SK-N-DZ (cell line): ENCODE measurements at places on chromosomes 1 and 21.

GRCh38 chr1:156412653-156413321 lies 43.8 kb downstream of the RHBG start:
- no peak for DNase-seq

GRCh38 chr1:154999571-155000410 lies 2.8 kb upstream of the ZBTB7B start:
- DNase-seq = peak; percentile 64

DNA sequence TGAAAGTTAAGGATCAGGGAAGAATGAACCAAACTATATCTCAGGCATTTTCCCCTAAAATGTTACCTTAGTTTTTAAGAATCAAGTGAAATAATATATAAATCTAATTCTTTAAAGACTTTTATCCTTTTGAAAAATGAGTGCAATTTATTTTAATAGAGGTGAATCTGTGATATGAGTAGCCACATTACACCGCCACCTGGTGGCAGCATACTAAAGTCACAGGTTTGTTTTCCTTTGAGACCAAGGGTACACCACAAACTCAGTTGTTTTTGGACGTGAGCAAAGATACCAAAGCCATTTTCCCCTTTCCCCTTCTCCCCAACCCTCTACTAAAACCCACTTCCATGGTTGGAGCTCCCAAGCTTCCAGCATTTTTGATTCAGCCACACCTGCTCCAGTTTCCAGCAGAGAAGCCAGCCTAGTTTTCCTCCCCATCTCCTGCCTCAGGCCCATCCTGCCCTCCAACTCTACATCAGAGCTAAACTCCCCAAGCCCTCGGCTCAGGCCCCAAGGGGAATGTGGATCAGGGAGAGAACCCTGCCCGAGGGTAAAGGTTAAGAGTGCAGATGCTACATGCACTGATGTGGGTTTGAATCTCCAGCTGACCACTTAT lies 22.9 kb upstream of the LDLRAP1 start:
- peak; percentile 42 for DNase-seq

GRCh38 chr1:214842856-214843255 lies 239.7 kb upstream of the KCNK2 start:
- DNase-seq = no peak

DNA sequence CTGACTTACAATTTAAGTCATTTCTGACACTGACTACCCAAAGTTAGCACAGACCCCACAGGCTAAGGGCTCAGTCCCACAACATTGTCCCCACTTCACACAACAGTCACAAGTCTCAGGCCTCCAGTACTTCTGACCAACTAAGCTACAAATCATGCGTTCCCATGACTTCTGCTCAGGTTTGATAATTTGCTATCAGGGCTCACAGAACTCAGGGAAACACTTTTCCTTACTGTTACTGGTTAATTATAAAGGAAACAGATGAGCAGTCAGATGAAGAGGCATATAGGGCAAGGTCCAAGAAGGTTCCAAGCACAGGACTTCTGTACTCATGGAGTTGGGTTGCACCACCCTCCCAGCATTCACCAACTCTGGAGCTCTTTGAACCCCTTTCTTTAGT lies 151.2 kb upstream of the TNR start:
- DNase-seq = no peak

DNA sequence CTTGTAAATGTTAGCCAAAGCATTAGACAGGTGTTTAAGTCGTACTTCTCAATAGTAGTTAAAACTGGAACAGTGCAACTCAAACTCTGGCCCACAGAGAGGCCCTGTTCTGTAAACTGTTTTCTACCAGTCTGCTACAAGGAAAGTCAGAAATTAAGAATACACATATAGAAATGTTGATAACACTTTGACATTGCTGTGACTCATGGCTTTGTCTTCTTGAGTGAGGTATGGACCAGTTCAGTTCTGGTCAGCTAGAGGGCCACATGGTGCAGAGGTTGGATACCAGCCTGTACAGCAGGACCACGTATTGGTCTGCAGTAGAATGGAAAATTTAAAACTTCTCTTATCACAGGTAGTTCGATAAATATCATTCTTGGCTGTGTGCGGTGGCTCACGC lies 22.3 kb downstream of the ZBTB8B start:
- no peak for DNase-seq

DNA sequence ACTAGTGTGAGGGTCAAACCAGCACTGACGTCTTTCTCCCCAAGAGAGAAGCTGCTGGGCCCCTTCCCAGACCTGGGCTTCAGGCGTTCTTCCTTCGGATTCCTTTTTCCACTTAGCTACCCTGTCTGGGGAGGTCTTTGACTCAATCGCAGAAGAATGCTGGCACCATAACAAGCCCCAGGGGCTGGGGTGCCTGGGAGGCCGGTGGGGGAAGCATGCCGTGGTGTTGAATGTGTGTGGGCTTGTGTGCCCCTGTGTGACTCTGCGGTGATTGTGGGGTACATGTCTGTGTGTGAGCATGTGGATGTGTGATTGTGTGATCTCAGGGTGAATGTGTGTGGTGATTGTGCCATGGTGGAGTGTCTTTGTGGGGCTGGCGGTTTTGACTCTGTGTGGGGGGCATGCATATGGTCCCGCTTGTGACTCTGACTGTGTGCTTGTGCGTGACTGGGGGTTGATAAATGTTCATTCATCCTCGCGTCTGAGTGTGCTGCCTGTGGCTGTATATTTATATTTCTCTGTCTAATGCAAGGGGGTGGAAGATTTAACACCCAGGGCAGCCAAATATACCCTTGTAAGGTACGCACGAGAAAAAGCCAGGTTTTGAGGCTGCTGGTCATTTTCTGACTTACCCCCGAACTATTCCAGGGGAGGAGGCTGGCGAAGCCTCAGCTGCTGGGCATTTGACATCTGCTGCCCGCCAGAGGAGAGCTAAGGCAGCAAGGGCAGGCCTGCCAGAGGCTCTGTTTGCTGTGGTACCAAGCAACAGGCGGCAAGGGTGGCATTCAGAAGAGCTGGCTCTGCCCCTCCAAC lies 1.1 kb upstream of the SYNC start:
- DNase-seq = no peak

GRCh38 chr1:41330588-41331545 lies 30.4 kb upstream of the FOXO6 start:
- DNase-seq = peak; percentile 30

DNA sequence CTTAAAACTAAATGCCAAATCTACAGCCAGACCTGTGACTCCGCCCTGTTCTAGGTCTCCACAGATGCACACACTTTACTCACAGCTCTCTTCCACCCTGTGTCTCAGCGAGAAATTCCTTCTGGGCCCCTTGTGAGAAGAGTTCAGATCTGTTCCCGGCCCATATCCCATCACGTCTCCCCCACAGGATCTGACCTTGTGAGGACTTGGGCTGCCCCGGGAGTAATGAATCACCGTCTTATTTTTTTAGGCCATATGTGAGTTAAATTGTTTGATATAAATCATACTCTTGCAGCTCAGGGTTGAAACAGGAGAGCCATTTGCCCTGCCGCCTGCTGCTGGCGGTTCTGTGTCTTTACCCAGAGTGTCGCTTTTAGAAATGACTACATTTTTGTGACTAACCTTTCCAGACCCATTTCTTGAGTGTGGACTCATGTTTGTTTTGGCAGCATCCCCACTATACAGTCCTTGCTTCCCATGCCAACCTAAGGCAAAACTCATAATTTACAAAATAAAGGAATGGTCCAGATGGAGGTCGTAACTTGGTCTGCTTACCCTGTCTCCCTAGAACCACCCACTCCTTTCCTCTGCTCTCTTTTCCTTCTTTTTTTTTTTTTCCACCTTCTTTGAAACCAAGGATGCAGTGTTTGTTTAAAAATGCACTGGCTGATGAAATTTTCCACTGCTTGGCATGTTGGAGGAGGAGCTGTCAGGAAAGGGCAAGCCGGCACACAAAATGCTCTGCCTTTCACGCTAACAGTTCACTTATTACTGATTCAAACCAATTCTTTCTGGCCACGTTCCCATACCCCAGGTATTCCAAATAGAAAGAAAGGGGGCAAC lies 98.0 kb upstream of the C1orf105 start:
- DNase-seq = no peak

- DNase-seq = no peak
Observed at GRCh38 chr1:205243350-205244191, 15.8 kb downstream of the TMCC2 start.

GRCh38 chr1:41898191-41898713 lies 20.5 kb downstream of the HIVEP3 start:
- no peak for DNase-seq

GRCh38 chr1:94100129-94100784 lies 20.7 kb downstream of the ABCA4 start:
- no peak for DNase-seq
